ENCODE measurements at places on chromosomes 2 and 18.
A peak's percentile ranks its signal among the peaks of the same experiment; 100 is the strongest.

- no peak for DNase-seq
These were observed 46.7 kb upstream of the KCNF1 start for GRCh38 chr2:10864861-10865636.

DNA sequence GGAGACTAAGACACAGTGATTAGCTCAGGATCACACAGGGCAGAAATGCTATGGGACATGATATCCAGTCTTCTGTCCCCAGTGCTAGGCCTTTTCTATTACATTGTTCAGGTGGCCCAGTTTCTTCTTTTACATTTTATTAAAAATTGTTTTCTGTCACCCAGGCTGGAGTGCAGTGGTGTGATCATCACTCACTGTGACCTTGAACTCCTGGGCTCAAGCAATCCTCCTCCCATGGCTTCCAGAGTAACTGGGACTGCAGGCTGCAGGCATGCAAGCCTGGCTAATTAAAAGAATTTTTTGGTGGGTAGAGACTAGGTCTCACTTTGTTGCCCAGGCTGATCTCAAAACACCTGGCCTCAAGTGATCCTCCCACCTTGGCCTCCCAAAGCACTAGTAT, 15.4 kb downstream of the PDK1 start:
- no peak for DNase-seq

DNA sequence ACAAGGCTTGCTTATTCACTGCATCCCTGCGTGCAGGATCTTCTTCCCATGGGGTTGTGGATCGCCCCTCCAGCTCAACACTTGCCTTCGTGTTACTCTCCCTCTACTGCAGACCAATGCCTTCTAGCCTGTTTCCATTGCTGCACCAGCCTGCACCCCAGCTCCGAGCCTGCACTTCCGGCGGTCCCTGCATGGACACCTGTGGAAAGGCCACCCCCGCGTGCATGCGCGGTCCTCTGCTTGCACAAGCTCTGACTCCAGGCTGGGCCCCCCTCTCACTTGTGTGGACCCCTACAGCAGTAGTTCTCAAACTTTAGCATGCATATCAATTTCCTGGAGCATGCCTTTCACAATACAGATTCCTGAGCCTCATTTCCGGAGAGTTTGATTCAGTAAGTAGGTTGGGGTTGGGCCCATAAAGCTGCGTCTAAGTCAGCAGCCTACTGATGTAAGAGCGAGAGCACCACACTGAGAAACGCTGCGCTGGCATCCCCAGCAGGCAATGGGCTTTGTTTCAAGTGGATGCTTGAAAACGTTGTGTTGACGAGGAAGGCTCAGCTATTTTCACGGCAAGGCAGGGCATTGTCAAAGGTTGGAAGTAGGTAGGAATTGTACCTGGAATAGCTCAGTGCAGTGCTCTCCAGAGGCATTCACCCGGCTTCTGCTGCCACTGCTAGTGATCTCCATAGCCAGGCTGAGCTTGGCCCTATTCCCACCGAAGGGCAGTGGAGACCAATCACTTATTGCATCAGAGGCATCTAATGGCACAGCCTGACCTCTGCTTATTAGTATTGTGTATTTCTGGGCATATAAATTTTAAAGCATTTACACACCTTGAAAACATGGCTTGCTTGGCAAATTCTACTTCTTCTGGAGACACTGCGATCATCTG, 32.6 kb downstream of the CREG2 start:
- no peak for DNase-seq

- no peak for DNase-seq
These were observed 65.6 kb upstream of the UBXN4 start for GRCh38 chr2:135676031-135676430.

DNA sequence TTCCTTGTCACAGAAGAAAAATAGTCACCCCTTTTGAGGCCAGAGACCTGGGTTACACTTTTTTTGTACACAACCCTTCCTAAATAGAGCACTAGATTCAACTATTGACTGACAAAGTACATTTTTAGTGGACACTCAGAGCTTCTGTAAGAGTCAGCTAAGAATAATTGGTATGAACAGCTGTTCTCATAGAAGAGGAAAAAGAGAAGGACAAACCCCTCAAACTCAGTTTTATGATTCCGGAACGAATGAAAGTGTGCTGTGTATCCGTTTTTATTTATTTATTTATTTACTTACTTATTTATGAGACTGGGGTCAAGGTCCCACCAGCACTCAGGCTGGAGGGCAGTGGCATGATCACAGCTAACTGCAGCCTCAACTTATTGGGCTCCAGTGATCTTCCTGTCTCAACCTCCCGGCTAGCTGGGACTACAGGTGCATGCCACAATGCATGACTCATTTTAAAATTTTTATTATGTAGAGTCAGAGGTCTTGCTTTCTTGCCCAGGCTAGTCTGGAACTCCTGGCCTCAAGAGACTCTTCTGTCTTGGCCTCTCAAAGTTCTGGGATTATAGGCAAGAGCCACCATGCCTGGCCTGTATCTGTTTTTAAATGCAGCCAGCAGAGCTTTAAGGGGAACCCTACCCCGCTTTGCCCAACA, 36.0 kb upstream of the FZD5 start:
- DNase-seq = no peak

DNA sequence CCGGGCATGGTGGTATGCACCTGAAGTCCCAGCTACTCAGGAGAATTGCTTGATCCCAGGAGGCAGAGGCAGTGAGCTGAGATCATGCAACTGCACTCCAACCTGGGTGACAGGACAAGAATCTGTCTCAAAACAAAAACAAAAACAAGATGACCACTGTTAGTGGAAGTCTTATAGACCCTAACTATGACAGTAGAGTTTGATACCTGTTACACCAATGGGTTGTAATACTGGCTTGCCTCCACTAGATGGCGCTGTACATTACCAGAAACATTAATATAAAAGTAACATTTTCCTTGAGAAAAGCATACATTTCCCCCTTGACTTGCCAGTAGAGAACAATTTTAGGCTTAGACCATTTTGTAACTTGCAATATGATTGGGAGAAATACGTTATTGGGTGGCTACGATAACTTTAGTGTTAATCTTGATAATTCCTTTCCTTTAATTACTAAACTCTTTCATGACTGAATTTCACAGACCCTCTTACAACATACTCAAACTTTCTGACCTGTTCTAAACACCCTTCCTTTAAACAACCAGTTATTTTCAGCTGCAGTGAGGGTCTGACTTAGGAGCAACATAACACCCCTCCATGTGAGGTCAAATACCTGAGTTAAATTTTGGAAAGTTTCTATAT, 19.5 kb downstream of the SLC25A52 start:
- DNase-seq = peak; percentile 15
